Stimulated activated CD8-positive, alpha-beta memory T cell treated with anti-CD3 and anti-CD28 coated beads, Interleukin-2, amount 100 ng/mL, for 1 hour (primary cell): ENCODE measurements at places on chromosomes 3 and 15.

DNA sequence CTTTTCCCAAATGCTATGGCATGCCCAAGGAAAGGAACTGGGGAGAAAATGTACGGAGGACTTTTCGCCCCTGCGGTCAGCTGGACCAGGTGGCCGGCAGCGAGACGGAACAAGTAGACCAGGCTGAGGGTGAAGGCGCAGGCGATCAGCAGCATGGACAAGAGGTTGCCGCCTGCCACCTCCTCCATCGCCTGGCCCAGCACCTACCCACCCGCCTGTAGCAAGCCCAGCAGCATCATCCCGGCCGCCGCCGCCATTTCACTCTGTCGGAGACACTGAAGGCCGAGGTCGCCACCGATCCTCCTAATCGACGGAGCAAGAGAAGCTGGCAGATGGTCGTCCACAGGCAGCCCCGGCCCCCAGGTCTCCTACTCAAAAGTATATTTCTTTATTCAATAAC, 1046.3 kb upstream of the GBE1 start:
- DNase-seq = no peak

DNA sequence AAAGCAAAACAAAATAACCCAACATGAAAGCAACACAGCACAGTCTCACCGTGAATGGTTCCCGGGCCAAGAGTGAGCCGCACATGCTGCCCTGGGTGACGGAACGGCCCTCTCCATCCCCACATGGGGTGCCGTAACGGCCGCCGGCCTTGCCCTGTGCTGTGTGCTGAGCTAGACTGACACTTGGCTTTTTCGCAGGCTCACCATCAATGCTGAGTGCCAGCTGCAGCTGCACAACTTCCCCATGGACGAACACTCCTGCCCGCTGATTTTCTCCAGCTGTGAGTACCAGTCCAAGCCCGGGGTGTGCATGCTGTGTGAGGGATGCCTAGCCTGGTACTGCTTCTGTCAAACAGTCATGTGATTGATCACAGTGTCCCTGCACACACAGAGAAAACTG, 357.6 kb downstream of the GABRG3 start:
- DNase-seq = no peak

DNA sequence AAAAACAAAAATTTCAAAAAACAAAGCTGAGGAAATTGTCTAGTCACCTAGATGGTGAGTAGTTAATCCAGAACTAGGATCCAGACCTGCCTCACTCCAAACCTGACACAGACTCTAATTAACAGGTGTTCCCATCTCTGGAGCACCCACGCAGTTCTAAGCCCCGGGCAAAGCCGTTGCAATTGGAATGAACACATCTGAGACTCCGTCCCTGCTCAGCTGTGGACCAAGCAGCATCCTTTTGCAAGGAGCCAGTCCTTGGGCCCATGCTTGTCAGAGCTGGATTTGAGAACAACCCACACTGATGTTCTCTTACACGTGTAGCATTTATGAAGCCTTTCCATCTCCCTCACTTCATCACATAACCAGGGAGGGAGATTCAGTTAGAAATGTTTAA, 54.8 kb downstream of the LMCD1 start:
- DNase-seq = no peak

- DNase-seq = no peak
Observed at GRCh38 chr15:39720621-39721611, 61.7 kb downstream of the FSIP1 start.

- DNase-seq = no peak
Observed at GRCh38 chr15:92728266-92728665, 72.7 kb upstream of the FAM174B start.

GRCh38 chr3:14093831-14094230, 30.8 kb downstream of the CHCHD4 start:
- DNase-seq = no peak

- no peak for DNase-seq
Observed at GRCh38 chr15:53982876-53983275, 4.6 kb downstream of the UNC13C start.

DNA sequence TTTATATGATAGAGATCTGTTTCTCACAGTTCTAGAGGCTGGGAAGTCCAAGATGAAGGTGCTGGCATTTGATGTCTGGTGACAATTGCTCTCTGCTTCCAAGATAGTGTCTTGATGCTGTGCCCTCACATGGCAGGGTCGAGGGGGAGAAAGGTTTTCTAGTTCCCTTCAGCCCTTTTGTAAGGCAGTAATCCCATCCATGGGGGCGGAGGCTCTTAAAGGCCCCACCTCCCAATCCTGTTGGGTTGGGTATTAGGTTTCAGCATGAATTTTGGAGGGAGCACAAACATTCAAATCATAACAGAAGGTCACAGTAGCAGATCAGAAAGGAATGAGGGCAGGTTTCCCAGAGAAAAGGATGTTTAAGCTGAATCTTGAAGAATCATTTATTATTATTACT, 601.7 kb upstream of the ZNF717 start:
- DNase-seq = no peak

DNA sequence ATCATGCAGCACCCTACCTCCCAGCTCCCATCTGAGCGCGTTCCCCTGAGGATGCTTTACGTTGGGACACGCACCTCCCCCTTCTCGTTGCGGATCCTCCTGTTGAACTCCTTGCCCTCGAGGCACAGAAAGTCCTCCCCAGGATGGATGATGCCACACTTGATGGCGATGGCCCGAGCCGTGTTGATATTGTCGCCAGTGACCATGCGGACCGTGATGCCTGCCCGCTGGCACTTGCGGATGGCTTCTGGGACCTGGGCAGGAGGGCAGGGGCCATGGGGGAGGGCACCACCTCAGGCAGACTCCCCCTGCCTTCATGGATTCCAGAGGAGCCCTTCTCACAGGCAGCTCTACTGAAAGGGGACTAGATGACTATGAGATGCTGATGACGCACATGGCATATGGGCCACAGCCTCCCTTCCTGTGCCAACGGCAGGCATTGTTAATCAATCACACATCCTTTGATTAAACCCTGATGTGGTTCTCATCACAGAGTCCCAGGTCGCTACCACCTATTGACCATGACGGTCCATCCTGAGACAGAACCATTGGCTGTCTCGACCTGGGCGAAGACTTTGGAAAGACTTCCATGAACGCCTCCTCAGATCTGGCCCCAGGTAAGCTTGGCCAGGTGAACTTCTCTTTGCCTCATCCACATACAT, 29.5 kb upstream of the SEC13 start:
- no peak for DNase-seq

DNA sequence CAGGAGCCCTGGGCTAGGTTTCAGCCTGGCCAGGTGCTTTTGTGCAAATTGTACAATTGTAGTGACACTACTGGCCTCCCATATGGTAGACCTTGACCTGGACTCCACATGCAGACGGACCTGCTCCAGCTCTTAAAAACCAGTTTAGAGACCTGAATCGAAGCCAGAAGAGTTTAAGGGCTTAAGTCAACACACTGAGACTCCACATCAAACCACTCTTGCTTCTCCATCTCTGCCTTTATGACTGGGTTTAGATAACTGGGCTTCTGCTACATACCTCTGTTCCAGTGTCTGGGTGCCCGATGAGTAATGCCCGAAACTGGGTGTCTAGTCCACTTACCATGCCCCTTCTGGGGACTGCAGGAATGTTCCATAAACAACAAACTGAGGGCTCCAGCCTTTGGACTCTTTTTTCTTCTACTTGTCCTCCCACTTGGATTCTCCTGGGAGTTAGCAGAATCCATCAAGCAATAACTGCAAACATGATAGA, 32.8 kb downstream of the TMEM212 start:
- no peak for DNase-seq

DNA sequence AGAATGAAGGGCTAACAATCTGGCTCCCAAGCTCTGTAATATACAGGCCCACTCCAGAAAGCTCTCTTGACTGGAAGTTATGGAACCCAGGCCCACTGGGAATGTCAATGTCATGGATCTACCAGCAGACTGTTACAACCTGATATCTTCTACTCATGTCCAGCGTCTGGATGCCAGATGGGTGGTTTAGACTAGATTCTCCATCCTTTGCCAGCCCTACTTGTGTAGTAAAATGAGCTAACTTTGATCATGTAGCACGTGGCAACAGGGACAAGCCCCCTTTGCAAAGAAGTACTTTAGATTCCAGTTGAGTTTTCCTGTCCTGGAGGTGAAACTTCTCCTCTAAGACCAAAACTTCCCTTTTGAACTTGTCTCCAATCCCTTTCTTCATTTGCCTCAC, 55.1 kb downstream of the HEG1 start:
- no peak for DNase-seq

- DNase-seq = no peak
Observed at GRCh38 chr3:128343287-128344051, 123.2 kb downstream of the DNAJB8 start.

- no peak for DNase-seq
Observed at GRCh38 chr15:99296386-99296785, 45.1 kb downstream of the LRRC28 start.

GRCh38 chr15:38668898-38669391, 104.3 kb upstream of the RASGRP1 start:
- DNase-seq = no peak

DNA sequence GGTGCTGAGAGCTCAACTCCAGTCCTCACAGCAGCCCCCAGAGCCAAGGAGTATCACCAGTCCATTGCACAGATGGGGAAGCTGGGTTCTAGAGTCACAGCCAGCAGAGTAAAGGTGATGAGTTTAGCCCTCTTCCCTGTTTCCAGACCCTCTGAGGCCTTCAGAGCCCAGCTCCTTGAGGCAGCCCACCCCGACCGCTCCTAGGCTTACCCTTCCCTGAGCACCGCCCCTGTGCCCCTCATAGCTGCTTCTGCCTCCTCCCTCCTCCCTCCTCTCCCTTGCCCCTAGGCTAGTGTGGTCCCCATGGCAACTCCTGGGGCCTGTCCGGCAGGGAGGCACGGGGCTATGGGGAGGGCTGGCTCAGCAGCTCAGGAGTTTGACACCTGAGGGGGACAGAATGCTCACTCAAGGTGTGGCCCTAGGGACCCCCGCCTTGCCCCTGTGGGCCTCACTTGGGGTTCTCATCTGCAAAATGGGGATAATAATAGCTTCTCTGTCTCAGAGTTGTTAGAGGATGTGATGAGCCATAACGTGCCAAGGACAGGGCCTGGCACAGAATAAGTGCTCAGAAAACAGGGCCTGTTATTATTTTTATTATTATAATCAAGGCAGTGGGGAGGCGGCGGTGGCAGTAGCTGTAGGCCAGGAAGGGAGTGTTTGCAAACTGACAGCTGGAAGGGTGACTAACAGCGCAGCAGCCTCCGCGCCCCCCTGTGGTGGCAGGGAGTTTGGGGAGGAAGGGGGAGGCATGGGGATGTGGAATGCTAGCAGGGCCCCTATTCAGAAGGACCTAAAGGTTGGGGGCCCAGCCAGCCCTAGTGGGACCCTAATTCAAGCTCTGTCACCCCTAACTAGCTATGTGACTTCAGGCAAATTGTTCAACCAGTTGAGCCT, 11.5 kb downstream of the CSK start:
- peak; percentile 59 for DNase-seq

GRCh38 chr15:66004618-66005262, 135.4 kb downstream of the RAB11A start:
- no peak for DNase-seq

- DNase-seq = no peak
Observed at GRCh38 chr3:21912711-21913110, 161.7 kb upstream of the ZNF385D start.

- no peak for DNase-seq
Observed at GRCh38 chr3:171429635-171430034, 30.6 kb downstream of the TNIK start.
